SK-N-DZ (cell line): ENCODE measurements at places on chromosomes 11 and 22.

- DNase-seq, result no peak
Observed at GRCh38 chr11:46917109-46917761, 1.1 kb downstream of the LRP4 start.

DNA sequence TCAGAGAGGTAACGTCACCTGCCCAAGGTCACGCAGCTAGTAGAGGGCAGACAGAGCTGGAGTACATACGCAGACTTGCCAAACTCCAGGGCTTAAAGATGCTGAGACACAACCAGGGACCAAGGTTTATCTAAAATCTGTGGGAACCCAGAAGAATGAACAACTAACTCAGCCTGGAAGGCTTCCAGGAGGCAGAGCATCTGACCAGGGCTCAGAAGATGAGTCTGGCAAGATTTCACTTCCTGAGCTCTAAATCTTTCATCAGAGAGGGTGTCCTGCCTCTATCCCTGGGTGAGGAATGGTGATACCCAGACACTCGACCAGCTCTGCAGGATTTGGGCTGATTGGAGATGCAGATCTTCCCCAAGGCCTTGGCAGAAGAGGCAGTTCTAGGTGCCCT lies 9.1 kb downstream of the GAL3ST1 start:
- DNase-seq, result no peak

DNA sequence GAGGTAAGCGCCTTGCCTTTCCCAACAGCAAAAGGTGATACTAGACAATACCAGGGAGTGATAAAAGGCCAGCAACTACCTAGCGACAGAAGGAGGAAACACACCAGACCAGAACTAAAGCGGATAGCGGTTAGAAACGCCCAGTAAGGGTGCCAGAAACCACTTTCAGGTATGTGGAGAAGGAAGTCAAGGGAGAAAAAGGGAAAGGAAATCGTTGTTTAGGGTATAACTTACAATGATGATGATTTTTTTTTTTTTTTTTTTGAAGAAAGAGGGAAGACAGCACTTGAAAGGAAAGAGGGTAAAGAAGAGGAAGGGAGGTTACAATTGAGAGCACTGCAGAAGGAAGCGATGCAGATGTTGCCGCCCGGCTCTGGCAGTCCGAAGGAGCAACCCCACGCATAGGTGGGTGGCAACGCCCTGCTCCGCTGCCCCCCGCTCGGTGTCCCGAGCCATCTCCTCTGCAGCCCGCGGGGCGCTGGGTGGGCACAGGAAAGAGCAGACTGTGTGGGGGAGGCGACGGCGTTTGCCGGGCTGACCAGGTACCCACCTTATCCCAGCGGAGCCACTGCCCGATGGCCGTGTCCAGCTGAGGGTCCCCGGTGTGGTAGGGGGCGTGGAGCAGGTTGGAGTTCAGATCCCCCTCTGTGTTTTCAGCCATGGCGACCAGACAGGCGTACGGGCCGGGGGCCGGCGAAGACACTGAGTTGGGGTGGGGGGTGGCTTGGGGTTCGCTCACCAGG lies 561 bp downstream of the PGM2L1 start:
- DNase-seq, result peak; percentile 54

DNA sequence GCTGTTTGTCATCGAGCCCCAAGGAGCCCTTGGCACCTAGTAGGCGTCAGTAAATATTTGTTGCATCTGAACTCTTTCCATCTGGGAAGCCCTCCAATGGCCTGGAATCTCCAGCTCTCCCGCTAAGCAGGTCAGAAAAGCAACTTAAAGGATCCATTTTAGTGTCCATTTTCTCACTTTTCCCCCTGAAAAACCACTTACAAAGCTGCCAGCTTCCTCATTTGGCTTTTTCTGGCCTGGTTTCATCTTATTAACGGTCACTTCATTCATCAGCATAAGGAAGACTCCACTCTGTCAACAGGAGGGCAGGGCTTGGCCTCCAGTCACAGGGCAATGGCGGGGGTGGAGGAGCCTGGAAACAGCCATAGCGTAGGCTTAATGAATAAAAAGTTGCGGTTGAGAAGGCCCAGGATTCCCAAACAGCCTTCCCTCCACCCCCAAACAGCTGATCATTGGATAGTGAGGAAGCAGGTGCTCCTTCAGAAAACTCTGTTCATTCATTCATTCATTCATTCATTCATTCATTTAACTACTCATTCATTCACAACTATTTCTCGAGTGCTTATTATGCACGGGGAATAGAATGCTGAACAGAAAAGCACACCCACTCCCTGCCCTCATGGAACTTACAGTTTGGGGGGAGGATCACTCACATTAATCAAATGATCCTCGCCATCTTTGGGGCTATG lies 104.5 kb upstream of the RCN1 start:
- DNase-seq, result no peak

- no peak for DNase-seq
Observed at GRCh38 chr11:44531636-44532035, 33.8 kb upstream of the CD82 start.

DNA sequence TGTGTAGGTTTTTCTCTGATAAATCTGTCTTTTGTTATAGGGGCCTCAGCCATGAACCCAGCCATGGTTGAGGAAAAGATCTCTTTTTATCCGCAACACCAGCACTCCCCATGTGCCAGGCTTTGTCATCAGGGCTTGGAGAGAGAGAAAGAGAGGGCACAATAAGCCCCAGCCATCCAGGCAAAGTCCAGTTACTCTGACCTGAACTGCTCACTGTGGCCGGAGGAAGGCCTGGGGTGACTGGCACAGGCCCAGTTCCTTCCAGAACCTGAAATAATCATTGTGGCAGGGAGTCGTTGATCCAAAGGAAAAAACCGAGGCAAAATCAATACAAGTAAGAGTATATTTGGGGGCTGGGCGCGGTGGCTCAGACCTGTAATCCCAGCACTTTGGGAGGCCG lies 3.9 kb upstream of the ARHGAP8 start:
- no peak for DNase-seq

GRCh38 chr22:50167689-50168489 lies 2.6 kb upstream of the PANX2 start:
- DNase-seq, result no peak

GRCh38 chr11:76721755-76722677 lies 51.5 kb upstream of the LRRC32 start:
- peak; percentile 85 for DNase-seq

DNA sequence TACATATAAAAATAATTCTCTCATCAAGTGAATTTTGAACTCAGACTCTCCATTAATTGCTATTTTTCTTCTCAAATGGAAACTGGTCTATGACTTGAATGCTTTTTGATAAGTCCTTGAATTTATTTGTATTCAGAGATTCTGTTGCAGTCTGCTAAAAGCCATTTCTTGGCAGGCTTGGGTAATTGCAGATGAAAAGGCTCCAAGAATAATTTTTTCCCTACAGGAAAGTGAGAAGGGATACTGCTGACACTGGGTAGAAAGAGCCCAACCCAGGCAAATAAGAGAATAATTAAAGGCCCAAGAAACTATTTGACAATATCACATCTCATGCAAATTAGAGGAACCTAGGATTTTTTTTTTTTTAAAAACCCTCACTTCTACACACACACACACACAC lies 246.5 kb upstream of the DDI1 start:
- no peak for DNase-seq

GRCh38 chr11:123354371-123354975 lies 75.6 kb upstream of the GRAMD1B start:
- no peak for DNase-seq

DNA sequence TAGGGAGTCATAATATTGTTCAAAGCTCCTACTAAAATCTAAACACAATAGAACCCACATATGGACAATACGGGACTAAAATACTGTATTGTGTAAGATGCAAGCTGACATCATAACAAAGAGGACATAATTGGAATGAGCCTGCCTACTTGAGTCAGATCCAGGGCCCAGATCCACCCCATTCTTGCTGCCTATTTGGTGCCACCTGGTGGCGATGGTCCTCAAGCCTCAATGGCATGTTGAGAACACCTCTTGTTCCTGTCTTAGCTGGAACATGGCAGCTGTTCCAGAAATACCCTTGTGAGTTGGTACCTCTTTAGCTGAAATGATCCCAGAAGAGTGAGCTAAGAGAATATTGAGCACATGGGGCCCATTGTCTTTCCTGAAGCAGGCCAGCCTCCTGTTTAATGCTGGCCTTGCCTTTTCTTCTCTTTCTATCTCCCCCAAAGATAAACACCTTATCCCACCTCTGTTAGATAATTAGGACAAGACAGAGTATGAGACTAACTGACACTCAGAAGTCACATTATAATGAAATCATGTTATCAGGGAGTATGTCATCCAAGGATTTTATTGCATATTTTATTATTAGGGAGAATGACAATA lies 680.9 kb upstream of the ANO5 start:
- peak; percentile 74 for DNase-seq

- no peak for DNase-seq
Observed at GRCh38 chr11:111001986-111002611, 243.4 kb upstream of the POU2AF2 start.

GRCh38 chr11:44621784-44622183 lies 56.3 kb downstream of the CD82 start:
- no peak for DNase-seq

GRCh38 chr11:112173152-112173551 lies 2.2 kb upstream of the BCO2 start:
- DNase-seq, result no peak

- DNase-seq, result no peak
Observed at GRCh38 chr22:49765951-49766350, 61.7 kb downstream of the BRD1 start.

DNA sequence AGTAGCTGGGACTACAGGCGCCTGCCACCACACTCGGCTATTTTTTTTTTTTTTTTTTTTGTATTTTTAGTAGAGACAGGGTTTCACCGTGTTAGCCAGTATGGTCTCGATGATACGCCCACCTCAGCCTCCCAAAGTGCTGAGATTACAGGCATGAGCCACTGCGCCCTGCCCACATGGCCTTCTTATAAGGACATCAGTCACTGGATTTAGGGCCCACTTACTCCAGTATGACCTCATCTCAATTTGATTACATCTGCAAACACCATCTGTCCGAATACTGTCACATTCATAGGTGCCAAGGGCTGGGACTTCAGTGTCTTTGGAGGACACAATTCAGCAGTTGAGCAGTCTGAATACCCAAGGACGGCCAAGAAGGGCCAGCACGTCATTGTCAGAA lies 8.2 kb upstream of the PRR5 start:
- peak; percentile 38 for DNase-seq

DNA sequence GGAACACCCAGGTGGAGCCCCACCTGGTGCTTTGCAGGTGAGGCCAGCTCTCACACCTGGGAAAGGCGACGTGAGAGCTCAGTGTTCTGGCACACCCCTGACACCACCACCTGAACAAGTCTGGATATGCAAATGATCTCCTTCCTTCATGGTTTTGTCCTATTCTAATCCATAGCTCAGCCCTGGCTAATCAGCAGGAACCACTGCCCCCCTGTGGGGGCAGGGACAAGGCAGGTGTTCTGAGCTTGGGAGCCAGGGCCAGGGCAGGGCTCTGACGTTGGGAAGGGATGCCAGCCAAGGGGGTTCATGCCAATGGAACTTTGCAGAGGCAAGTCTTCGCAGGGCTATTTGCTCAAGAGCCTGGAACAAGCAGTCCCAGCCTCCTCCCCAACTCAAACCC lies 144.2 kb downstream of the TRIM29 start:
- no peak for DNase-seq

DNA sequence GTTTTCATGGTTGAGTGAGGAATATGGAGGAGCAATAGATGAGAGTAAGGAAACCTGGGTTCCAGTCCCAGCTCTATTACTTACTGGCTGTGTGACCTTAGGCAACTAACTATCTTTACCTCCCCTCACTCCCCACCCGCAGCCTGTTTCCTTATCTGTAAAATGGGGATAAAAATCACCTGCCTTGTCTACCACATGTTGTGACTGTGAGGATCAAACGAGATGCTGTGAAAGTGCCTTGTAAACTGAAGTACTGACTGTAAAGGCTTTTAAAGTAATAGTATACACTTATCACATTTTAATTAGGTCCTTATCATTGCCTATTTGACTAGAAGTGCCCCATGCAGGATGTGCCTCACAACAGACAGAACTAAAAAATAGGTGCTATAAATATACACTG lies 18.9 kb upstream of the PPP2R1B start:
- DNase-seq, result no peak
